Bronchus fibroblast of lung (primary cell): ENCODE measurements at places on chromosomes 12 and 14. TPM values are rescaled to one million over a fixed set of nuclear protein-coding genes. Genes with fewer than 3 reads are reported as not detected.

The GZMH gene
- total RNA-seq, result not detected in 2 replicates

The SDR9C7 gene
- not detected in 2 replicates for total RNA-seq

The GPRC5D gene
- not detected in 2 replicates for total RNA-seq

The FBLN5 gene
- total RNA-seq, result 138 and 153 TPM in 2 replicates

The TTC9 gene
- total RNA-seq, result under 0.01 TPM in 1 of 2 replicates, not detected in the other

The OR4E2 gene
- total RNA-seq, result not detected in 2 replicates

The KCNC2 gene
- not detected in 2 replicates for total RNA-seq

The LYZ gene
- not detected in 2 replicates for total RNA-seq

The TSPAN19 gene
- total RNA-seq, result under 0.01 TPM in 1 of 2 replicates, not detected in the other

The PTGER2 gene
- total RNA-seq, result 120 and 124 TPM in 2 replicates

The KERA gene
- total RNA-seq, result not detected in 2 replicates

The CABP1 gene
- under 0.01 TPM in 1 of 2 replicates, not detected in the other for total RNA-seq

The SYNDIG1L gene
- under 0.01 TPM in 1 of 2 replicates, not detected in the other for total RNA-seq

The KIF5A gene
- total RNA-seq, result 0.45 and 0.50 TPM in 2 replicates

The GPN3 gene
- 16.8 and 24.5 TPM in 2 replicates for total RNA-seq

The BATF gene
- total RNA-seq, result not detected in 2 replicates

The PMEL gene
- total RNA-seq, result 0.89 and 1.0 TPM in 2 replicates

The GPR132 gene
- not detected in 2 replicates for total RNA-seq

The PPTC7 gene
- 3.1 and 4.9 TPM in 2 replicates for total RNA-seq

The ANKRD33 gene
- under 0.01 TPM in 1 of 2 replicates, not detected in the other for total RNA-seq

The EIF2B1 gene
- total RNA-seq, result 95.9 and 127 TPM in 2 replicates

The CRIP1 gene
- total RNA-seq, result 1.7 and 3.3 TPM in 2 replicates

The ENDOU gene
- not detected in 2 replicates for total RNA-seq

The JPH4 gene
- total RNA-seq, result not detected in 2 replicates

The RNF212B gene
- total RNA-seq, result not detected in 2 replicates

The MANSC1 gene
- 2.4 and 2.5 TPM in 2 replicates for total RNA-seq

The GLI1 gene
- total RNA-seq, result 1.5 and 1.8 TPM in 2 replicates

The RAD51AP1 gene
- total RNA-seq, result 14.7 and 21.9 TPM in 2 replicates

The ARHGDIB gene
- total RNA-seq, result 3.7 TPM in 2 replicates

The AKAP3 gene
- total RNA-seq, result 0.67 and 1.3 TPM in 2 replicates

The MGAT2 gene
- 65.0 and 70.8 TPM in 2 replicates for total RNA-seq

The HOMEZ gene
- 8.4 and 8.5 TPM in 2 replicates for total RNA-seq

The VAMP1 gene
- total RNA-seq, result 3.6 and 4.5 TPM in 2 replicates

The YBX3 gene
- 199 and 200 TPM in 2 replicates for total RNA-seq

The EPS8 gene
- total RNA-seq, result 65.7 and 80.3 TPM in 2 replicates

The ASB2 gene
- total RNA-seq, result 0.15 TPM in 1 of 2 replicates, not detected in the other

The NRL gene
- 0.59 and 2.9 TPM in 2 replicates for total RNA-seq

The EVL gene
- total RNA-seq, result 15.0 and 22.9 TPM in 2 replicates
